ENCODE measurements at places on chromosomes 6 and 20.

DNA sequence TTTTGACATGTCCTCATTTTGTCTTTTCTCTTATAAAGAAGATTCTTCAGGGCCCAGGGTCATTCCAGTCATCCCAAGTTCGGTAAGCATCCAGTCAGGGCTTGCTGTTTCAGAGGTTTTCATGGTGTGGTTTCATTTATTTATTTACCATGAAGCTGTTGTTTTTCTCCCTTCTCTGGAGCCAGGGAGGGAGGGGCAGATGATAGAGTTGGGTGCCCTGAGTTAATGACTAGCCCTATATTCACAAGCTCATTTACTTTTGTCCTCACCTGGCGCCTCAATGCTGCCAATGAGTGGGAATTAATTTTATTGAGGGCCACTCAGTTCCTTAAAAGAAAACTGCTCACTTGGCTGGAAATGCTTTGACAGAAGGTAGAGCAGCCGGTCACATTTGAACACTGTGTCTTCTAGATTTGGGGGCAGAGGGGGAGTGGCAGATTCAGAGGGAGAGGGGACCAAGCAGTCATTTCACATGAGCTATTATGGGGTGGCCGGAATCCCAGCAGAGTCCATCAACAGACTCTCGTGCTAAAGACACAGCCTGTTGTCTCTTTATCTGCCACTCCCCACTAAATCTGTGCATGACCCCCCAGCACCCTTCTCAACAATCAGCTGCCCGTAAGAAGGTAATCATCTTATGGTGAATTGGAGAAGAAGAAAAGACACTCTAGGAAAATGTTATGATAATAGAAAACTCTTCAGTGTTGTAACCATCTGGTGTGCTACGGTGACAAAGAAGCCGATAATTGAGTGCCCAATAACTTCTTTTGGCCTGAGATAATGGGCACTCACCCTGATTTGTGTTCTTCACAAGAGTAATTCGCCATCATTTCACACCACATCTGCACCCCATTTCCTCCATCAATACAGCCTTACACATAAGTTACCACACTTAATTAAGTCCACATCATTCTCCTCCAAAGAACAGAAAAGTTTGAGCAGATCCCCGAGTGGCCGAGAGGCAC lies 573.5 kb upstream of the JAG1 start:
- DNase-seq, result no peak

DNA sequence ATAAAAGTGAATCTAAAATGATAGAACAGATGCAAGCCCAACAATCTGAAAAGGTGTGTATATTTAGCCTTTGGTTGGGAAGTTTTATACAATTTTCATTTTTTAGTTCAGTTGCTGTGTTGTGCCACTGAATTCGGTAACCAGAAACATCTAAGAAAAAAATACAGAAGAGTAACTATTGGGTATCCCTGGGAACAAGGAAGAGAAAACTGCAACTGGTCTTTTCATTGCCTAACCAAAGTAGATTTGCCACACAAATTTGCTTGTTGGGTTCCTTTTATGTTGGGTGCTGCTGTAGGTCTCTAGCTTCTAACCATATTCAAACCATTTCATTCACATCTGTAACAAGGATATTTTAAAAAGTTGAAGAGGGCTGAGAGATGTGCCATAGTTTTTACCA lies 2.8 kb upstream of the TMEM30A start:
- DNase-seq, result no peak

GRCh38 chr6:34129753-34130152 lies 16.1 kb downstream of the GRM4 start:
- no peak for DNase-seq

- DNase-seq, result no peak
Measured at GRCh38 chr6:73081955-73082354, 143.3 kb downstream of the KHDC1L start.

- DNase-seq, result no peak
Measured at GRCh38 chr20:22489626-22490286, 94.6 kb downstream of the FOXA2 start.

- peak; percentile 89 for DNase-seq
Measured at GRCh38 chr6:149963212-149963461, 606 bp upstream of the ULBP1 start.

- DNase-seq, result no peak
Measured at GRCh38 chr6:150966786-150967185, 101.3 kb downstream of the MTHFD1L start.

DNA sequence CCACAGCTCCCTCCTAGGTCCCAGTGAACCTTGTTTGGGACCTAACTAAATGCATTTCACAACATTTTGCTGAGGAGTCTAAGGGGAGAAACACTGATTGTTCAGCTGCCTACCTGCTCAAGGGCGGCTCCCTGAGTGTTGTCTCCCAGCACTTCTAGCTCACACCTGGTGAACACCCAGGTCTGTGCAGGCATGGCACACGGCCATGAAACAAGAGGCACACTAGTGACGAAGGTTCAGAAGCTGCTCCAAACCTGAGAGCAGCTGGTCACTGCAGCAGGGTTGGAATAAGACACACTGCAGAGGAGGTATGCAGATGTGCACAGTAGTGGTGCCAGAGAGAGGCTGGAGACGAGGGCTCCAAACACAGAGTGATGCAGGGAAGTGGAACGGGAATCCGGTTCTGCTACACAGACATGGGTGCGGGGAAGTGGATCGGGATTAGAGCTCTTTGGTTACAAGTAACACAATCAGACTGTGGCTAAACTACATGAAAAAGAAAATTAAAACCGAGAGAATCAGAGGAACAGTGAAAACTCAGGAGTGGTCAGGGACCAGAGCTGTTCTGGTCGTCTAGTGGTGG lies 486.1 kb upstream of the CDH4 start:
- DNase-seq, result no peak

- no peak for DNase-seq
Measured at GRCh38 chr6:106056060-106056745, 29.9 kb upstream of the PRDM1 start.

DNA sequence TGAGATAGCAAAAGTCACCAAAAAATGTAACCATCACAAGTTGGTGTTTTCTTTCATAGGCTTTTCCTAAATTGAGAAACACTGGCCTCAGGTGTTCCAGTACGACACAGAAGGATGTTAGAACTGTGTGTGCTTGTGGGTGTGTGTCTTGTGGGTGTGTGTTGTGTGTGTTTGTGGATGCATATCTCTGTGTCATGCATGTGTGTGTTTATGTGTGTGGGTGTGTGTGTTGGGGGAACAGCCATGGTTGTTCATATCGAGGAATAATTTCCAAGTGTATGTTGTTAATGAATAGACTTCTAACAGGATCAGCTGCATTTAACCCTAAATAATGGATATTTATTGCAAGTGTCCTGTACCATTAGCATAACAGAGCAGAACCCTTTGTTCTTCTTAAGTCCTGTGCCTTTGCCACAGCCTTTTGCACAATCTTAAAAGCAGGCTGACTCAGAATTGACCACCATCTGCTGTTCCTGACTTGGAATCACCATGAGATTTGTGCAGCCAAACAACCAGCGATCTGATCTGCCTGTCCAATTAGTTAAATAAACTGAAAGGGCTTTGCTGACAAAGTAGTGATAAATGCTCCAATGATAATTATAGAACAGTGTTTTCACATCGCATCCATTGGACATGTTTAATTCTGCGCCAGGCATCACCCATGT lies 7.6 kb downstream of the CD93 start:
- DNase-seq, result no peak

GRCh38 chr6:85354761-85355618 lies 94.9 kb upstream of the NT5E start:
- DNase-seq, result peak; percentile 70

Data from Daoy (cell line).